Activated CD8-positive, alpha-beta T cell treated with anti-CD3 and anti-CD28 coated beads for 36 hours (primary cell): ENCODE measurements at places on chromosomes 3 and 15. TPM values are rescaled to one million over a fixed set of nuclear protein-coding genes. Genes with fewer than 3 reads are reported as not detected.

- H3K4me1 ChIP-seq, result peaks cover 17% of the 10 kb centered on the region
- peaks cover 50% of the 10 kb centered on the region for H3K36me3 ChIP-seq
- H3K4me3 ChIP-seq, result no peak overlapping the region
- no peak for DNase-seq
Observed at GRCh38 chr3:179330438-179330837, 7.6 kb downstream of the ZNF639 start.

GRCh38 chr3:169869484-169870220 lies at the start of gene LRRC31:
TSS of gene LRRC31 (minus strand) at chr3:169869935. CDS start at chr3:169869807, 128 bp downstream.
- H3K27me3 ChIP-seq, result no peaks in the 10 kb centered on the region
- DNase-seq, result no peak
- no peaks in the 10 kb centered on the region for H3K36me3 ChIP-seq
- H3K27ac ChIP-seq, result no peak within 1 kb of the TSS

- H3K4me3 ChIP-seq, result no peak overlapping the region
- no peak overlapping the region for H3K27ac ChIP-seq
- no peak for DNase-seq
- no peaks in the 10 kb centered on the region for H3K27me3 ChIP-seq
- peaks cover 13% of the 10 kb centered on the region for H3K4me1 ChIP-seq
- no peaks in the 10 kb centered on the region for H3K36me3 ChIP-seq
Observed at GRCh38 chr3:188574885-188575284, 420.9 kb downstream of the LPP start.

DNA sequence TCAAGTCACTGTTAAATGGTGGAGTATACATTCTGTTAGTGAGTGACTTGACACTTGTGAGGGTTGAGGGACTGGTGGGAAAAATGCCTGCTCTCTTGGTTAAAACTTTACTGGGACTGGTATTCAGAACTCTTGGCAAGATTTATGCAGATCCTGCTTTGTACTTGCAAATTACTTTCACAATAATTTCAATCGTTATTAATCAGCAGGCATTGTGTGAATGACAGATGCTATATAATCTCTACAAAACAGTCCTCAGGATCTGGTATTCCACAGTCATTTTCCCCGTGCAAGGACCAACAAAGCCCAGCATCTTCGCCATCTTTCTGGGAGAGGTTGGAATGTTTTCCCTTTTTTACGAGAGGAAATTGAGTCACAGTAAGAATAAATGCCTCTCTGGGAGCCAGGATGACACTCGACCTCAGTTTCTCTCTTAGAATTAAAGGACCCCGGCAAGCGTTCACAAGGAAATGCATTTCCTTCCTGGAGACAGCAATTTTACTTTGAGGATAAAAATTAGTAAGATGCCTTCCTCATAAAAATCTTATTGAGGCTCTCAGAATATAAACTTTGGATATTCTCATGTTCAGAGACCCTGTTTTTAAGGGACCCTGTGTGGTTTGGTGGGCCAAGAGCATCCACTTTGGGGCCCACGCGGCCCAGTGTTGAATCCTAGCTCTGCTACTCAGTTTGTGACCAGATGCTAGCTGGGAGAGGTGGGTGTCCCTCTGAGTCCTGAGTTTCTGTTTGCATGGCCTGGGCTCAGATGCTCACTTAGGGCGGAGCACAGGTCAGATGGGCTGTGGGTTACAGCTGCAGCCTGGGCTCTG lies 45.3 kb upstream of the PLCL2 start:
- H3K4me1 ChIP-seq, result peaks cover 58% of the 10 kb centered on the region
- H3K36me3 ChIP-seq, result no peaks in the 10 kb centered on the region
- H3K27me3 ChIP-seq, result no peaks in the 10 kb centered on the region
- no peak for DNase-seq
- no peak overlapping the region for H3K4me3 ChIP-seq
- H3K27ac ChIP-seq, result no peak overlapping the region

- H3K36me3 ChIP-seq, result no peaks in the 10 kb centered on the region
- no peak overlapping the region for H3K27ac ChIP-seq
- no peak for DNase-seq
Observed at GRCh38 chr3:155110996-155111901, 31.1 kb downstream of the MME start.

DNA sequence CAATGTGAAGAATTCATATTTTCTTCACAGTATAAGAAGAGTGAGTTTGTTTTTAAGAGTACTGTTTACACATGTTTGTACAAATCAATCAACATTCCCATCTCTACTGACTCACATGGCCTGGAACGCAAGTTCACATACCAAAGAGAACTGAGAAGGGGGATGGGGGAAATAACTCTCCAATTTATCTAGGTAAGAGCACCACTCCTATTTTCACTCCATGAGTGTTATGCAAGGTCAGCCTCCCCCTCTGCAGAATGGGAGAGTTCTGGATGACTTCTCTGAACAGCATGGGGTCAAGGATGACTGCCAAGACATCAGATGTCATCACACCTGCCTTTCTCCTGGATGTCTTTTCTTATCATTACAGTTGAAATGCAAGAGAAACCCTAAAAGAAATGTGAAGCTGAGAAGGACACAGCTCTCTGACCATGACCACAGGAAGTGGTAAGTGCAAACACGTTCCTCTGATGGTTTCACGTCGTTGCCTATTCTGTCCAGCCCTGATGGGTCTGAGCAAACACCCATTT lies 95.2 kb downstream of the SEMA6D start:
- peaks cover 4% of the 10 kb centered on the region for H3K4me1 ChIP-seq
- H3K27ac ChIP-seq, result no peak overlapping the region
- H3K4me3 ChIP-seq, result no peak overlapping the region
- no peak for DNase-seq

- peaks cover 4% of the 10 kb centered on the region for H3K4me1 ChIP-seq
- no peak for DNase-seq
- no peaks in the 10 kb centered on the region for H3K36me3 ChIP-seq
- no peak overlapping the region for H3K4me3 ChIP-seq
- no peak overlapping the region for H3K27ac ChIP-seq
Observed at GRCh38 chr15:99409560-99409959, 156.2 kb upstream of the MEF2A start.

GRCh38 chr3:183745300-183746098 lies 47.9 kb downstream of the YEATS2 start:
- H3K4me3 ChIP-seq, result no peak overlapping the region
- H3K4me1 ChIP-seq, result no peaks in the 10 kb centered on the region
- DNase-seq, result no peak
- no peaks in the 10 kb centered on the region for H3K27me3 ChIP-seq
- no peak overlapping the region for H3K27ac ChIP-seq

GRCh38 chr15:67809441-67809840 lies 15.9 kb upstream of the SKOR1 start:
- no peaks in the 10 kb centered on the region for H3K36me3 ChIP-seq
- no peaks in the 10 kb centered on the region for H3K4me1 ChIP-seq
- no peak for DNase-seq
- no peaks in the 10 kb centered on the region for H3K27me3 ChIP-seq
- H3K4me3 ChIP-seq, result no peak overlapping the region

GRCh38 chr15:93866948-93867347 lies 364.4 kb upstream of the MCTP2 start:
- no peak overlapping the region for H3K4me3 ChIP-seq
- DNase-seq, result no peak
- no peak overlapping the region for H3K27ac ChIP-seq
- peaks cover 22% of the 10 kb centered on the region for H3K27me3 ChIP-seq

- no peak overlapping the region for H3K27ac ChIP-seq
- H3K4me1 ChIP-seq, result peaks cover 54% of the 10 kb centered on the region
- no peaks in the 10 kb centered on the region for H3K36me3 ChIP-seq
- H3K4me3 ChIP-seq, result peak overlapping the region; percentile 15
- peaks cover 35% of the 10 kb centered on the region for H3K27me3 ChIP-seq
Observed at GRCh38 chr15:74958320-74958907, 1.8 kb upstream of the RPP25 start.

DNA sequence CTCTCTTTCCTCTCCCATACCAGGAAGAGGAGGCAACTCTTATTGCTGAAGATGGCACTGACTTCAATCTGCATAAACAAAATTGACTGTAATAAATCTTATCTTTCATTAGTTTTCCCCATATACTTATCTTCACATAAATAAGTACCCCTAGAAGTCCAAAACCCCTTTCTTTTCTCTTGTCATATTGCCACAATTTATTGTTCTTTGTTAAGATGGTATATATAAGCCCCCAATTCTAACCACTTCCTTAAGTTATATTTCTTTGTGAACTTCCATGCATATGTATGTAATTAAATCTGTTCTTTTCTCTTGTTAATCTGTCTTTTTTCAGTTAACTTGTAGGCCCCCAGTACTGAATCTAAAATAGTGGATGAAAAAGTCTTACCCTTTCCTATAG lies 68.8 kb downstream of the TNIK start:
- peaks cover 42% of the 10 kb centered on the region for H3K4me1 ChIP-seq
- DNase-seq, result no peak
- no peak overlapping the region for H3K27ac ChIP-seq
- H3K27me3 ChIP-seq, result no peaks in the 10 kb centered on the region
- H3K4me3 ChIP-seq, result no peak overlapping the region

DNA sequence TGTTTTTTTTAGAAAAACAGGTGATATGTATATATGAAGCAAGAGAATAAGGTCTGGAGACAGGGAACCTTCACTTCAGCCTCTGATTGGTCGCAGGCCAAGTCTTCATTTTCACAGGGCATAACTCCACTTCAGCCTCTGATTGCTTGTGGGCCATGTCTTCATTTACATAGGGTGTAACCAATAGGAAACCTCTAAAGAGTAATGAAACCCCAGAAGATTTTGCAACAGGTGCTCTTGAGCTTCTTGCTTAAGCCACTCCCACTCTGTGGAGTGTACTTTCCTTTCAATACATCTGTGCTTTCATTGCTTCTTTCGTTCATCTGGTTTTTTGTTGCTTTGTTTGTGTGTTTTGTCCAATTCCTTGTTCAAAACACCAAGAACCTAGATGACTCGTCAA lies 22.6 kb upstream of the SCG3 start:
- no peak overlapping the region for H3K4me3 ChIP-seq
- H3K4me1 ChIP-seq, result no peaks in the 10 kb centered on the region
- no peak for DNase-seq
- H3K36me3 ChIP-seq, result no peaks in the 10 kb centered on the region
- no peak overlapping the region for H3K27ac ChIP-seq
- H3K27me3 ChIP-seq, result peaks cover 2% of the 10 kb centered on the region

DNA sequence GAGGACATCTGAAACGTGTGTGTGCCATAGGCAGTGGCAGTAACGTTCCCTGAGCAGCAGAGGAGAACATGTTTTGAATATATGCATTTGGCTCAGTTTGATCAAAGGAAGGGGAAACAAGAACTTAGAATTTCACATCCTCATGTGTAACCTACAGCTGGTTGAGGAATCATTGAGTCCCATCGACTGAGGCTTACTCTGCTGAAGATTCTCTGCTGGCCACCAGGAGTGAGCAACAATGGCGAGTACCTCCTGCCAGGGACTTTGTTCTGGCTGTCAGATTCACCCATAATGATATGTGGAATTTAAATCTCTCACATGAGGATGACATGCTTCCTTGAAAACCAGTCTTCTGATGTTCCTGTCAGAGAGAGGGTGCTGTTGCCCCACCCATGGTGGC lies 21.3 kb downstream of the GORASP1 start:
- H3K36me3 ChIP-seq, result peaks cover 27% of the 10 kb centered on the region
- no peak for DNase-seq
- H3K4me3 ChIP-seq, result no peak overlapping the region
- H3K27me3 ChIP-seq, result no peaks in the 10 kb centered on the region

- peaks cover 44% of the 10 kb centered on the region for H3K27me3 ChIP-seq
- no peaks in the 10 kb centered on the region for H3K36me3 ChIP-seq
- no peak overlapping the region for H3K27ac ChIP-seq
Observed at GRCh38 chr3:72176537-72177041, 391.6 kb upstream of the PROK2 start.

GRCh38 chr3:184697845-184698244 lies 14.0 kb downstream of the MAGEF1 start:
- no peak overlapping the region for H3K27ac ChIP-seq
- no peak for DNase-seq
- H3K4me3 ChIP-seq, result no peak overlapping the region
- H3K4me1 ChIP-seq, result no peaks in the 10 kb centered on the region
- no peaks in the 10 kb centered on the region for H3K27me3 ChIP-seq

DNA sequence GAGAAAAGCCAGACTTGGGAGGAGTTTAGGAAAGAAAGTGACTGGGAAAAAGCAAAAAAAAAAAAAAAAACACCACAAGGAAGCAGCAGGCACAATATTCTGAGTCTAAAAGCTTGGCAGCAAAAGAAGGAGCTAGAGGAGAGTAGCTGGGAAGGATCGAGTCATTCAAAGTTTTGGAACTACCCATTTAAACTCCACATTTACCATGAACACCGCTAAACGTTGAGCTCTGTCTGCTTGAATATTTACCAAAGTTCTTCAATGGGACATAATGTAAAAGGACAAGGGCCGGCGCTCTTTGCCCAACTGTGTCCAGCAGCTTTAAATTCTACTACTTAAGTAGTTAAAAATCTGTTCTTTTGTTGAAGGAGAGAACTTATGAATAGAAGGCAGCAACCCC lies 481.9 kb downstream of the FOXP1 start:
- H3K36me3 ChIP-seq, result peaks cover 77% of the 10 kb centered on the region
- no peak for DNase-seq
- no peaks in the 10 kb centered on the region for H3K27me3 ChIP-seq

DNA sequence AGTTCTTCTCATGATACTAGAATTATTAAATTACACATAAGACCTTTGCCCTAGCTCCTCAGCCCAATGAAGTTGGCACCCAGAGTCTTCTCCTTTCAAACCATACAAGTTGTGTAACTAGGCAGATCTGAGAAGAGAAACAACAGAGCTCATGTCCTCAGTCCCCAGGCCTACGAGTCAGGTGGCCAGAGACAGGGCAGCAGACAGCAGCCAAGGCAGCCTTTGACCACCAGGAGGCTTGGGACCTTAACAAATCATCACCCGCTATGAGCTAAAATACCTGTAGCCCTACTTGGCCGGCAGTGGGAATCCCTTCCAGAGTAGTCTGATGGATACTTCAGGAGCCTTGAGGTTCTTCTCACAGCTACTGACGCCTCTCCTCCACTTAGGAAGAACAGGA lies 18.3 kb downstream of the STIMATE start:
- H3K27me3 ChIP-seq, result no peaks in the 10 kb centered on the region
- H3K36me3 ChIP-seq, result peaks cover 2% of the 10 kb centered on the region
- peaks cover 31% of the 10 kb centered on the region for H3K4me1 ChIP-seq
- no peak for DNase-seq
- H3K27ac ChIP-seq, result no peak overlapping the region

Gene NEK10
- total RNA-seq, result 0.58 TPM

Gene SGO1
- 26.5 TPM for total RNA-seq

Gene OXTR
- 2.0 TPM for total RNA-seq

Gene MCF2L2
- 3.5 TPM for total RNA-seq

Gene LMOD3
- total RNA-seq, result not detected

Gene SLC22A13
- total RNA-seq, result 0.31 TPM
